ENCODE measurements at places on chromosomes 7 and 10. TPM values are rescaled to one million over a fixed set of nuclear protein-coding genes. Genes with fewer than 3 reads are reported as not detected.

GRCh38 chr7:107185716-107186115 is 16.9 kb downstream of the HBP1 start:
- no peak for DNase-seq

DNA sequence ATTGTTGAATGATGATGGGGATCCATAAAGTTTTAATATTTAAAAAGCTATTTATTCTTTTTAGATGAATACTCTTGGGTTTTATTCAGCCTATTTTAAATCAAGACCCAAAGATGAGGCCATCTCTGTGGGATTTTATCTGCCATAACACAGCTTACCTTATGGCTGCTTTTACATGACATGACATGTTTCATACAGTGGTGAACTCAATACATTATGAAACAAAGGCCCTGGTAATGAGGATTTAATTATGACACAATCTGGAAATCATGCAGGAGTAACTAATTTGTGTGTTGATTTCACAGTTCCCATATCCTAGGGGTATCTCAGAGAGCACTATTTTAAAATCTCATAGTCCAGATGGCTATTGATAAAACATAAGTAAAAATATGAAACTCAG is 661.8 kb upstream of the FZD8 start:
- no peak for DNase-seq

GRCh38 chr7:128104108-128104742 is 73.0 kb upstream of the LRRC4 start:
- no peak for DNase-seq

GRCh38 chr10:96716390-96716789 is 3.9 kb downstream of the PIK3AP1 start:
- no peak for DNase-seq

GRCh38 chr10:101162677-101163076 is 31.6 kb downstream of the TLX1 start:
- DNase-seq, result no peak

- DNase-seq, result no peak
Measured at GRCh38 chr10:24792638-24793037, 69.0 kb upstream of the ARHGAP21 start.

DNA sequence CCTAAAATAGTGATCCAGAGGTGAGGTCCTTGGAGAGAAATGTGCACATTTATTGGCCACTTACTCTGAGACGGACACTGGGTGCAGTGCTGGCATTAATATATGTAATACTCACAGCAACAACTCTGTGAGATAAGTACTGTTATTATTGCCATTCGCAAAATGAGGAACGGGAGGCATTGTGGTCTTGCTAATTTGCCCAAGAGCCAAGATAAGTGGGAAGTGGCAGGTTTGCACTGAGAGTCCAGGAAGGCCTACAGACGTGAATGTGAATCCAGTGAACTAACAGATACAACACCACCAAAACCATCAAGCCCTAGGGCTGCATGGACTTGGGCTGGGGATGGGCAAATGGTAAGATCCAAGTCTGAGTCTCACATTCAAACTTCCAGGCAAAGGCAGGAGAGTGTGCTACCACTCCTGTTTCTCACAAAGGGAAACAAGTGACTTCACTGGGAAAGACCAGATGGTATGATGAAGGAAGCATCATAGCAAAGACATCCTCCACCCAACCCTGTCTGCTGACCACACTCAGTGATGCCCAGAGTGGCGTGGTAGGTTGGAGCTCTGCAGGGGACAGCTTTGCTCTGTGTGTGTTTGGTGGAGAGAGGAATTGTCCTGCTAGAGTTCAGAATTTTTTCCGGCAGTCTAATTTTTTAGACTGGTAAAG is 19.2 kb downstream of the TMEM273 start:
- no peak for DNase-seq

DNA sequence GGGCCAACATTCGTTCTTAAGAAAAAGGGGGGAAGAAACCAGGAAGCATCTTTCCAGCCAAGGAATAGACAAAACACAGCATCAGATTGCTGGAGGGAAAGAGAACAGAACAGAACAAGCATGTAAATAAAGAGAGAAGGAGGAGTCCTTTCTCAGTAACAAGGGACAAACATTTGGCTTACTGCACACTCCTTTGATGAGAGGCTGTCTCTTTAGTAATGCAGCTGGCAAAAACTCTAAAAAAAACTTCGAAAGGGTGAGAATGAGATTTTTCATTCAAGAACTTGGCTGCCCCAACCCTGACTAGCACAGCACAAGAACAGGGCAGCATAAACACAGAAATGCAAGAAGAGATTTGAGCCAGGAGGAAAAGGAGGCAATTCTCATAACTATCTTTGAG is 38.9 kb upstream of the IL6 start:
- no peak for DNase-seq

DNA sequence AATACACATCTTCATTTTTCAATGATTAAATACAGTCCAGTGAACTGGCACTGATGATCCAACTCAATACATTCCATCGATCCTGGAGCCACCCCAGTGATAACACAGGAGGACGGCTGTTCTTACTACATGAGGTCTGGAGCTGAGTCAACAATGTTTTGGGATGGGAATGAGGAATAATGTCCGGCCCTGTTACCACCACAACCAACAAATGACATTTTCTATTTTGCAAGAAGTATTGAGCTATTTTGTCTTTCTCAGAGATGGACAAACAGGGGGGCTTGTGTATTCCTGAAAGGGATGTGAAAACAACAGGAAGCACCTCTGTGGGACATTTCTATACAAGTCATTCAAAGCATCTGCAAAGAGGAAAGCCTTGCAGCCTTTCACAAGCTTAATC is 249.2 kb downstream of the PARD3 start:
- DNase-seq, result no peak

- no peak for DNase-seq
Measured at GRCh38 chr10:43264965-43265798, 1.7 kb downstream of the RASGEF1A start.

DNA sequence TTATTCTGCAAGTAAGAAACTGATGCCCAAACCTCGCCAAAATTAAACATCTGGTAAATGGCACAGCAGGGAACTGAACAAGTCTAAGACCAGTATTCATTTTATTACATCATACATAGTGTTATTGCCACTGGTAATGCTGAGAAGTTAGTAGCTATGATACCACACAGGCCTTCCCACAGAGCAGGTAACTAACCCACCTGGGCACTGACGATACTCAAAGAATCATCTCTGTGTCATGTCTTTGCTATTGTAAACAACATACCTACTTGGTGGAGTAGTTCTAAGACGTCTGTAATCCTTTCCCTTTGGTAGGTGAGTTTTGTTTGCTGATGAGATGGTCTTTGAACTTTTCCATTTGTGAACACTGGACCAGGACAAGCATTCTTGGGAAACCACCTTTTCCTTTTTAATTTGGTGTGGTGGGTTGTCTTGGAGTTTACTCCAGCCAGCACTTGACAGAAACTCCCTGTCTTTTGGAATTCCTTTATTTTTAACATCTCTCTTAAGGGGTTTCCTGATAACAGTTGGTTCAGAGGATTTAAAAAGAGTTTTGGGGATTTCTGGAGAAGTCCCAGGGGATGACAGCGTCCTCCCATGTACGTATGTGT is 40.9 kb downstream of the PDSS1 start:
- no peak for DNase-seq

DNA sequence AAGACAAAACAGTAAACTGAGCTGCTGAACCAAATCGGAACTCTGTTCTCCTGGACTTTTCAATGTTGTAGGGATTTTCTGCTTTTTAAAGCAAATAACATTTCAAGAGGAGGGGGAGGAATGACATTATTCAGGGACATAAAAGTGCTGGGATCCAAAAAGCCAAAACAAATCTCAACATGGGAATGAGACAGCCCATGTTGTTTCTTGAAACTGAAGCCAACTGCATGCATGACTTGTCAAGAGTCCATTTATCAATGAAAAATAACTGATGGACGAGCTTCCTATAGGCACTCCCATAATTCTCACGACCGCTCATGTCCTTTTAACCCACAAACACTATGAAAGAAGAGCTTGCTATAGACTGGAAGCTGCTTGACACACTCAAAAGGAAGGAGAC is 27.8 kb downstream of the FAM53B start:
- no peak for DNase-seq

GRCh38 chr7:106766551-106766950 is 98.5 kb upstream of the PIK3CG start:
- no peak for DNase-seq

GRCh38 chr7:107499731-107500130 is 29.9 kb downstream of the GPR22 start:
- no peak for DNase-seq

DNA sequence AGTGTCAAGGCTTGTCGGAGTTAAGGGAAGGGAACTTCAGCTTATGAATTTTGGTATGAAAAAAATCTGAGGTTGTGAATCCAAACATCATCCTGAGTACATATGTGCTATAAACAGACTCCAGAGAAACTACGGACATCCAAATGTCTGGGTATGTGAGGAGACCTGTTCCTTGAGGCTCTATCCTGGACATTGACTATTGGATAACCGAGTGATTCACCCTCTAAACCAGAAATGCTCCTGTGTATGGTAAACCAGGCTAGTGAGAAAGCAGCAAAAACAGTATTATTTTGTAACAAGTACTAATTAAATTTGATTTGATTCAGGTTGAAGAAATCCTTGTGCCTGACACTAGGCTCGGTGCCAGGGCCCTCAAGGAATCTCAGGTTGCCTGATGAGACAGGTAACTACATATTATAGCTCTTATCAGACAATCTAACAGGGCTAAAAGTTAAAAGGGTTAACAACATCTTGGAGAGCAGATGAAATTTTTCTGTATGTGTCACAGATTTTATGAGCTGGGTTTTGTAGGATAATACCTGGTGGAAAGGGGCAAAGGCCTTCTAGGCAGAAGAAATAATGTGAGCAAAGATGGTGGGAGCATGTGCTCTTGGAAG is 10.4 kb upstream of the STOX1 start:
- DNase-seq, result no peak

GRCh38 chr10:68166871-68167585 is 57.7 kb downstream of the MYPN start:
- DNase-seq, result no peak

GRCh38 chr7:117087639-117088396 is 134.5 kb downstream of the ST7 start:
- no peak for DNase-seq

GRCh38 chr7:104552102-104552501 is 223.7 kb downstream of the LHFPL3 start:
- peak; percentile 55 for DNase-seq

DNA sequence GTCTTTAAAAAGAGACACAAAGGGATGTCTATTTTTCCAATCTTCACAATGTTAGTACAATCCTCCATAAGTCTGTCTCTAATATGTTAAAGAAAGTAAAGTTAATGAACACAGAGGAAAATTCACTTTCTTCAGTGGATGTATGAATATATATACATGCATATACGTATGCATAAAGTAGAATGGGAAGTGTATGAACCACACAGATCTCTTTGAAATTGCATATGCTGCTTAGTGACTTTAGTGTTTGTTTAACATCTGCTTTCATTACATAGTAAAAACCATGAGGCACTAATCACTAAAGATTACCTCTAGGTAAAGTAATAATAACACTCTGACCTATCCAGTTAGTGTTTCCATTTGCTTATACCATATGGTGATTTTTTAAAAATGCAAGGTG is 451.2 kb downstream of the SEMA3D start:
- no peak for DNase-seq

- no peak for DNase-seq
Measured at GRCh38 chr10:48194830-48195229, 79.7 kb downstream of the FRMPD2 start.

CYP51A1 gene
- polyA plus RNA-seq, result 76.4 TPM

RET gene
- 43.4 TPM for polyA plus RNA-seq

FAM149B1 gene
- polyA plus RNA-seq, result 38.4 TPM

PRLHR gene
- not detected for polyA plus RNA-seq

GFRA1 gene
- 29.2 TPM for polyA plus RNA-seq

CCL24 gene
- polyA plus RNA-seq, result not detected

TACR2 gene
- polyA plus RNA-seq, result 0.47 TPM

PNLIPRP1 gene
- polyA plus RNA-seq, result not detected

TCAF2 gene
- polyA plus RNA-seq, result 2.3 TPM

PHF14 gene
- 59.0 TPM for polyA plus RNA-seq

HOXA10 gene
- polyA plus RNA-seq, result 140 TPM
